ENCODE measurements at places on chromosomes 16 and 17.

- no peak for DNase-seq
Measured at GRCh38 chr17:8724451-8724850, 20.2 kb downstream of the CCDC42 start.

DNA sequence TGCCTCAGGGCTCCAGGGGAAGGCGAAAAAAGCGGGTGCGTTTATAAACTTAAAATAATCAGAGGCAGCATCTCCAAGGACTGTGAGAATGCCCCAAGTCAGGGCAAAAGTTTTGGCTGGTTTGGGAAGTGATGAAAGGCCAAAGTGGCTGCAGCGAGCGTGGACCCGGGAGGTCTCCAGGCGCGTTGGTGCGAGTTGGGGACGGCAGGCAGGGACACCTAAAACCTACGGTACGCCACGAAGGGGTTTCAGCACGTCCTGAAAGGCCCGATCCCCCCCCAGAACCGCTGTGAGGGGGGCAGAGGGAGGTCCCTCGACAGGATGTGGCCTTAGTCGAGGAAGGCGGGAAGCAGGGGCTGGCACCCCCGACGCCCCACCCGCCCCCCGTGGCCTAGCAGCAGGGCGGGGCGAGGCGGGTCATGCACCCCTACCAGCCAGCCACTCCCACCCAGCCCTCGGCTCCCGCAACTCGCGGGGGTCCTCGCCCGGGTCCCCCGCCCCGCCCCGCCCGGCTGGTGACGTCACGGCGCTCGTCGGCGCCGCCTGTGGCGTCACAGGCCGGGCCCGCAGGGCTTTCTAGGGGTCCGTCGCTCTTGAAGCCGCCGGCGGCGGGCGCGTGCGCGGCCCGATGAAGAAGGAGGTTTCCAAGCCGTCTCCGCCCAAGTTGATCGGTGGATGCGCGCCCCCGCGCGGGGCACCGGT is at the start of gene MYCBPAP:
TSS of gene MYCBPAP (plus strand) at position 569 of the 702 bp plus-strand sequence. CDS start 236 bp downstream, outside the sequence.
- peak; percentile 88 for DNase-seq

DNA sequence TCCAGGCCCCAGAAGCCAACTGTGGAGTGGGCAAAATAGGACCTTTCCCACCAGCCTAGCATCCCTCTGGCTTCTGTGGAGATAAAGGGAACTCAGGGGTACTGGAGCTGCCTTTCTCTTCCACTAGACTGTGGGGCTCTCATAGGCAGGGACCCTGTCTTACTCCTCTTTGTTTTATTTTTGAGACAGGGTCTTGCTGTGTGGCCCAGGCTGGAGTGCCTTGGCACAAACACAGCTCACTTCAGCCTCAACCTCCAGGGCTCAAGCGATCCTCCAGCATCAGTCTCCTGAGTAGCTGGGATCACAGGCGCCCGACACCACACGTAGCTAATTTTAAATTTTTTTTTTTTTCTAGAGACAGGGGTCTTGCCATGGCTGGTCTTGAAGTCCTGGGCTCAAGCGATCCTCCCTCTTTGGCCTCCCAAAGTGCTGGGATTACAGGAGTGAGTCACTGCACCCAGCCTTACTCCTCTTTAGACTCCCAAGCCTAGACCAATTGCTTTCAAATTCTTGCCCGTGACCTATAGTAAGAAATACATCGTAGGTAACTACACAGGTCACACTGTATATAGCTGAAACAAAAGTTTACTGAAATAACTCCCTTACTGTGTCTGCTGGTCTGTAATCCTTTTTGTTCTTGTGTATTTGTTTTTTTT is 2.6 kb downstream of the RAI1 start:
- no peak for DNase-seq

DNA sequence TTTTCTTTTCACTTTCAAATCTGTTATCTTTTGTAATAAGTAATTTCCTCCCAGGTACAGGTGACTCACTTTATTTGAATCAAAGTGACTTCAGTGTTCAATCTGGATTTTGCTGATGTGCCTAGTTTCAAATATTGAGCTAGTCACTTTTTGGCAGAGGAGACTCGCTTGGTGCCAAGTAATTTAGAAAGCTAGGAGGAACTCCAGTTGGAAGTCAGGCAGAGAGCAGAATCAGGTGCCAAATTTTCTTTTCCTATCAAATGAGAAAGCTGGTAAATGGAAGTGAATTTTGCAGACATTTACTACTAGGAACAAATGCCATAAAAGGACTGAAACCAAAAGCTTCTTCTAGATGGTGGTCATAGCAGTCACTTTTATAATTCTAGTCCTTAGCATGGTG is 656.0 kb upstream of the KIF2B start:
- no peak for DNase-seq

DNA sequence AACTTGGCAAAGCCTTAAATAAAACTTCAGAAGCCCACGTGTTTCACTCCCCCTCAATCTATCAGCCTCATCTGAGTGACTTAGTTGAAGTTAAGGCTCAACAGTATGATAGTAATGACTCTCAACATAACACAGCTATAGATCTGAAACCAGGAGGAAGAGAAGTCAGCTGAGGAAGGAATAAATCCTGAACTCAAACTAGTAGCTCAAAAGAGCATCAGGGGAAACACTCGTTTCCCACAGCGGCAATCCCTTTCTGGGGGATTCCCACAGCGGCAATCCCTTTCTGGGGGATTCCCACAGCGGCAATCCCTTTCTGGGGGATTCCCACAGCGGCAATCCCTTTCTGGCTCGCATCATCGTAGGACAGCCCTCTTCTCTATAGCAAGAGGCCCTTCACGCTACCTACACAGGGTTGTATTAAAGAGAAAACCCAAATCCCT is 56.8 kb downstream of the ZZEF1 start:
- DNase-seq: no peak
